ENCODE measurements at places on chromosomes 6 and 20.

GRCh38 chr6:26051665-26052310, 35.4 kb upstream of the HFE start:
- no peak for DNase-seq

GRCh38 chr20:2911200-2911599, 37.9 kb downstream of the PTPRA start:
- no peak for DNase-seq

DNA sequence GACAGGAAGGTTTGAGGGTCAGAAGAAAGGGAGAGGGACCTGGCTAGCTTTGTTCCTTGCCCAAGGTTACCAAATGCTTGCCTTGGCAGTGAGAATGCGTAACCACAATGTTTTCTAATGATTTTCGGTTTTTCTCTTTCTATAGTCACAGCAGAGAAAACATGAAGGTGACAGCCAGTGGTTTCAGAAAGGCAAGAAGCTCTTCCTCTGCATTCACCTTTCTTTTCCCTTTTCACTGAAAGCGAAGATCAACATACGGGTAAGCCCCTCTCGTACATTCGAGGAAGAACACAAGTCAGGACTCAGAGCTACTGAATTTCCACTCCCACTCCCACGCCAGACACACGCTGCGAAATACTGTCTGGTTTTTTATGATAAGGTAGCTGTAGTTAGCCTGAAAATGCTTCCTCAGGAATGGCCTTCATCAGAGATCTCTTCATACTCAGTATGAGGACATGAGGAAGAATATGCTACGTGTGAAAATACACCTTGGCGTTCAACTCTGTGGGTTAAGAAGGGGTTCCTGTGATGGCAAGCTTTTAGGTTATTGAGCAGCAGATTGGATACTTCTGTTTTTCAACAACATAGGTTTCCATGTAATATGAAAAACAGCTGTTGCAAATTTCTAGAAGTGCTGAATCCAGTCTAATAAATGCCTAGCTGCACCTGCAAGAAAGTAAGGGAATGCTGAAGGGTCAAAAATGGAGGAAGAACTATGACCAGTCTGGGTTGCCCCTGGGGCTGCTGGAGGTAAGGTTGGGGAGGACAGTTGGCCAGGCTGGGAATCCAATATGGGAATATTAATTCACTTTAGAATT, 7.4 kb upstream of the CD83 start:
- DNase-seq = no peak

DNA sequence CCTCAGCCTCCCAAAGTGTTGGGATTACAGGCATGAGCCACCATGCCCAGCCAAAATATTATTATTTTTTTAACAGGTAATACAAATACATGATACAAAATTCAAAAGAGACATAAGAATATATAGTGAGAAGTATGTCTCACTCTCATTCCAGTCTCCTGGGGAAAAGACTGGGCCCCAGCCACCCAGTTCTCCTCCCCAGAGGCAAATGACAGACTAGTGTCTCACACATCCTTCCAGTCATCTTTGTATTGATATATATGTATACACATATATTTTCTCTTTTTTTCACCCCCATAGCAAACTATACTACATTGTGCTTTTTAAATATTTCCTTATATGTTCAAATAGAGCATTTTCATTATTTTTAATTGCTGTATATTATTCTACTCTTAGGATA, 8.3 kb downstream of the GSS start:
- no peak for DNase-seq

DNA sequence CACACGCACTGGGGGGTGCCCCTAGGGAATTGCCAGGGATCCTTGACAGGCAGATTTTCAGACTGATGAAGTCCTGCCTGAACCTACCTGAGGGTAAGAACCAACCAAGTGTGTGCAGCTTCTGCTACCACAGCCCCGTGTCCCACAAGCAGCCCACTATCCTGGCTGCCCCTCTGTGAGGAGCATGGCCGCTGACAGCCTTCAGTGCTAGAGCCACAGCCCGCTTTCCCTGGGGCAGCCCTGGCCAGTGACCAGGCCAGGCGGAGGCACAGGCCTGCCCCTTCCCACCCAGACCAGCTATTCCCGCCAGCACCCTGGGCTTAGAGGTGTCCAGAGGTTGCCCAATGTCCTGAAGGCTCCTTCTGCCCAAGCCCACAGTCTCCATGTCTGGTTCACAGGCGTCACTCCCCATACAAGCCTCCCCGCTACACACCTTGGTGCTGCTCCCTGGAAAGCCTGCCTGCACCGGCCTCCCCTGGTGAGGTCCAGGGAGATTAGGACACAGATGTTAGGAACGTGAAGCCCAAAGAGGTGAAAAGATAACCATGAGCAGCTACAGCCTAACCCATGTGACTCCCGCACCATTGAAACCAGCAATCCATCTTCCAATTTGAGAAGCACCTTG, 207.0 kb downstream of the SYNDIG1 start:
- DNase-seq = no peak

DNA sequence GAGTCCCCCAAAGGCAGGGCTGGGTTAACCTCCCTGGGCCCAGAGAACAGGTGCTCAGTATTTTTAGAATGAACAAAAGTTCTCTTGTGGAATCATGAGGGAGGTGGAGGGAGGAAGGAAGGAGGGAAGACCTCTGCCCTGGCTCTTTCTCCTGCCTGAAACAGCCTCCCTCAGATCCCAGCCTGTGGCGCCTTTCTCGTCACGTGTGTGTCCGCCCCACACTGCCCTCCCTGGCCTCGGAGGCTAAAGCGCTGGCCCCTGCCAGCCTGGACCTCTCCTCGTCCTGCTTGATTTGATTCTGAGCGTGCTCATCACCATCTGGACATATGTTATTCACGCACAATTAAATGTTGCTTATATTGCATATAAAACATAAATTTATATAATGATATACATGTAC, 40.9 kb downstream of the PHACTR3 start:
- DNase-seq = no peak

GRCh38 chr6:135215160-135215559, 34.1 kb downstream of the MYB start:
- no peak for DNase-seq

GRCh38 chr6:37310966-37311365, 42.8 kb upstream of the RNF8 start:
- no peak for DNase-seq

- no peak for DNase-seq
Observed at GRCh38 chr6:43368259-43369160, 937 bp downstream of the ZNF318 start.

DNA sequence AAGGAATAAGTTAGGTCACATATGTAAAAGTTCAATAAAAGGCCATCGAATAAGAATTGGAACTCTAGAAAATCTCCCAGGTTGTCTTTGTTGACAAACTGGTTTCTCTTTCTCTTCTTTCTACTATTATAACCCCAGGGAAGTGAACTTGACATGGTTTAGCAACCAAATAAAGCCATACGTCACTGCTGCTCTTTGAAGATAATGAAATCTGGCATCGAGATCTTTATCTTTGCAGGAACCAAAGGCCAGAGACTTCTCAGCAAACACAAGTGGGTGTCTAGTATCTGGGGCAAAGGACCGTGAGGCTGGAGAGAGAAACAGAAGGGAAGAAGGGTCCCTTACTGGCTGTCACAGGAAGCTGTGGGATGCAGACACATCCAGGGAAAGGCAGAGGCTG, 286.7 kb upstream of the CDYL start:
- DNase-seq = no peak

DNA sequence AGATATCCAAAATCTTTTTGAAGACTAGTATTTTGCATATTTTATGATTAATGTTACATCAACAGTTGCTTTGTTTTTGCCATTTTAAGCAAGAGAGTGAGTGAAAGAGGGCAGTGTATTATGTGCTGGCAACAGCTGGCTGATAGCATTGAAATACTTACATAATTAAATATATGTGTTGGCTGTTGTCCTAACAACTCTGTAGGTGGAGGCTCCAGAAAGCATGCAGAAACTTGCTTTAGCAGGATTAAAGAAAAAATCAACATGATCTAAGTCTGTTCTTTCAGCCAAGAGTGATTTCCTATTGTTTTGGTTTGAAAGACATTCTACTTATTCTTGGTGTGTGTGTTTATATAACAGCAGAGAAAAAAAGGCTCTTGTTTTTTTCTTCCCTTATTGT, 127.5 kb downstream of the CDKAL1 start:
- no peak for DNase-seq

DNA sequence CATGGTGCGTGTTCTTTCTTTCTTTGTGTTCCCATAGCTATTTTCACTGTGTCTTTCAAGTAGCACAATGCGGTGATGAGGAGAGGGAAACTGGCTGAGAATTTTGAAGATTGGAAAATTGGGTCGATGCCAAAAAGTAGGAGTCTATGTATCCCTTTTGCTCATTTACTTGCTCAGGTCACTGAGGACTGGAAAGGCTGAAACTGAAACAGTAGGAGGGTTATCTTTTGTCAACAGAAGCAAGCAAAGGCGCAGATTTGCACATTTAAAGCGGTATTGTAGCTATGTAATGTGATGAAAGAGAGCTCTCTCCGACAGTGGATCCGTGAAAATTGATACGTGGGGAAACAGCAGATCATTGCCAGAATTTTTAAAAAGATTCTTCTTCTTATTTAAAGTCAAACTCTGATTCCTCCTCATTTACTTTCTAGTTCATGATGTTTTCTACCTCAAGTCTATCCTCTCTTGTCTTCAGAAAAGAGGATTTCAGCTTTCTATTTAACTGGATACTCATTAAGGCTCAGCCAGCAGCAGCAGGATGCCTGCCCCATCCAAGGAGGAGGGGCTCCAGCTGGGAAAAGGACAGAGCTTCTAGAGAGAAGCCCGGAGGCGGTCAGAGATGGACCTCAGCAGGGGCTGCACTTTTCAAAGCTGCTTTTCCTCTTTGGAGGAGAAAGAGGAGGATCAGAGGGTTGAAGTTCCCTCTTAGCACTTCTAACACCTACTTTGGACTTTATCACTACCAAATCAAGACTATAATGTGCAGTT, 15.9 kb upstream of the FYN start:
- no peak for DNase-seq

GRCh38 chr6:38350220-38350619, 289.5 kb downstream of the BTBD9 start:
- DNase-seq = no peak

GRCh38 chr6:135046912-135047311, 7.7 kb downstream of the HBS1L start:
- DNase-seq = no peak

- no peak for DNase-seq
Observed at GRCh38 chr6:19395316-19395715, 441.9 kb upstream of the ID4 start.

DNA sequence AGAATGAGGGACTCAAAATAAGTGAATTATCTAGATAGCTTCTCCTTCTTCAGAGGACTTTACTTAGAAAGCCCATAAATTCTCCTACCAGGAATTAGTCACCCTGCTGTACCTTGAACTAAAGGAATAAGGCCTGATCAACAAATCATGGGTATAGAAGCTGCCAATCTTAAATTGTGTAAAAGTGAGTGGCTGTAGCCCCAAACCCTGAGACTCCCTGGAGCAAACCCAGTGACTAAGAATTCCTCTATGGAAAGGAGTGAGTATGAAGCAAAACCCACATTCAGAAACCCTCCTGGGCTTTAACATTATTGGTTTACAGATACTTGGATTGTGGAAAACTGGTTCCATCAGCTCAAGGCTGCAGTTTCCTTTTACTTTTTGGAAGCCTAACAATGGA, 285.8 kb upstream of the TBX18 start:
- no peak for DNase-seq

- DNase-seq = no peak
Observed at GRCh38 chr6:13099771-13100170, 228.6 kb downstream of the TBC1D7 start.

DNA sequence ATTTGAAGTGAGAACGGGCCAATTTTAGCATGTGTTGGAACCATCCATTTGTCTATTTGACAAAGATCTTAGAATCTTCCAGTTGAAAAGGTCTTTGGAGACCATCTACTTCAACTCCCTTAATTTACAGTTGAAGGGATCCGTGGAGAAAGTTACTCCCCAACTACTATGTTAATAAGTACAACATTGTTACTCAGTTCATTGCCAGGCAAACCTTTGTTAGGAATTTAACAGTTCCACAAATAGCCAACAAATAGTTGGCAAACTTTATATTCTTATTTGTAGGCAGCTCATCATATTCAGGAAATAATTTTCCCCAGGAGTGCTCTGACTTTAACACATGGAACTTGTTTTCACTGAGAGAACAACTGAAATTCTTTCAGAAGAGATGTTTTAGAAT, 81.0 kb upstream of the FLRT3 start:
- no peak for DNase-seq

GRCh38 chr6:119276211-119276610, 73.3 kb downstream of the MAN1A1 start:
- DNase-seq = no peak

DNA sequence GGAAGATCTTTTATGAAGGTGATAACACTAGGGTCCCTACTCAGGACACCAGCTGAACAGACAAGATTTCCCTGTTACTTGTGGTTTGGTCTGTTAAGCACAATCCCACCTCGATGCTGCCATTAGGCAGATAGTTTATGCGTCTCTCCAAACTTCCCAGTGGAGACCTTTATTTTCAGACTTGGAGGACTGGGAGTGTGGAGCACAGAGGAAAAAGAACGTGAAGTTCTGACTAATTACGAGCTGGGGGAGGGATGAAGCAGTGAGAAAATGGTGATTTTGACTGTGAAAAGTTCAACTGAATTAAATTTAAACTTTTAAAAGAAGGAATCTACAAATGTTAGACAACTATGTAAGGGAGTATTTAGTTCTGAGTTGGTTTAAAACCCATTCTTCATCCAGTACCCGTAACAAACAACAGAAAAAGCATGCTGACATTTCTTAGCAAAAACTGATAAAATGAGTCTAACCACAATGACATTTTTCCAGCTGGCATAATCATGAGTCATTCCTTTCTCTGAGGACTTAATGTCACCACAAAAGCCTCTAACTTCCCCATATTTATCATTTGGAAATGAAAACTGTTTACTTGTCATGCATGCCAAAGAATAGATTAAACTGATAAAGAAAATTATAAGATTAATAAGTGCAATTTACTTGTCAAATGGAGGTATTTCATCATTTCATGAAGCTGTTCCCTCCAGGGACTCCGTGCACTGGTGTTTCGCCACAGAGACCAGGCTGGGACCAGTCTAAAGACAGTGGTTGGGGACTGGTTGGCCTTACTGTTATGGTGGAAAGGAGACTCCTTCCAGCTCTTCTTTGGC, 113.3 kb upstream of the SSTR4 start:
- DNase-seq = peak; percentile 75

DNA sequence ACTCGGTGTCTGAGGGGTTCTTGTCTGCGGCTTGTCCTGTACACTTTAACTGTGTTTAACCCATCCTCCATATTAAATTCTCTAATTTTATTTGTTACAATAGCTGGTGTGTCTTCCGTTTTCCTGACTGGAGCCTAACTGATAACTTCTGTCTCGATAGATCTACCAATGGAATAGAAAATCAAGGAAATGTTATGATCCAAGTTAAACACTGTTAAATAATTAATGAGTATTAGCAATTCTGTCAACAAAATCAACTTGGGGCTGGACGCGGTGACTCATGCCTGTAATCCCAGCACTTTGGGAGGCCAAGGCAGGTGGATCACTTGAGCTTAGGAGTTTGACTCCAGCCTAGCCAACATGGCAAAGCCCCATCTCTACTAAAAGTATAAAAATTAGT, 81.7 kb downstream of the DNAH8 start:
- no peak for DNase-seq

All from GF-D8 (cell line).